CD4-positive, alpha-beta T cell treated with Interleukin-1 beta for 1 hour (primary cell): ENCODE measurements at places on chromosomes 3 and 15.

- no peak for DNase-seq
Observed at GRCh38 chr3:66138336-66139313, 82.2 kb upstream of the SLC25A26 start.

GRCh38 chr3:85244519-85244918 is 285.7 kb downstream of the CADM2 start:
- no peak for DNase-seq

DNA sequence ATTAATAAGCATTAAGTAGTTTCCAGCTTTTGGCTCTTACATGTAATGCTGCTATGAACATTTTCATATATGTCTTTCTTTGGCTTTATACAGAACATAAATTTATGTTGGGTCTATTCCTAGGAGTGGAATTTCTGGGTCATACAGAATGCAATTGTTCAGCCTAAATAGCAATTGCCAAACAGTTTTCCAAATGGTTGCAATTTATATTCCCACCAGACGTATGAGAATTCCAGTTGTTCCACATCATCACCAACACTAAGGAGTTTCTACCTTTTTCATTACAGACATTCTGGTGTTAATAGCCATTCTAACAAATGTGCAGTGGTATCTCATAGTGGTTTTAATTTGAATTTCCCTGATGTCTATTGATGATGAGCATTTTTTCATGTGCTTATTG is 160.1 kb upstream of the TMC3 start:
- DNase-seq, result no peak

GRCh38 chr3:42668413-42668760 is 14.9 kb downstream of the ZBTB47 start:
- no peak for DNase-seq

DNA sequence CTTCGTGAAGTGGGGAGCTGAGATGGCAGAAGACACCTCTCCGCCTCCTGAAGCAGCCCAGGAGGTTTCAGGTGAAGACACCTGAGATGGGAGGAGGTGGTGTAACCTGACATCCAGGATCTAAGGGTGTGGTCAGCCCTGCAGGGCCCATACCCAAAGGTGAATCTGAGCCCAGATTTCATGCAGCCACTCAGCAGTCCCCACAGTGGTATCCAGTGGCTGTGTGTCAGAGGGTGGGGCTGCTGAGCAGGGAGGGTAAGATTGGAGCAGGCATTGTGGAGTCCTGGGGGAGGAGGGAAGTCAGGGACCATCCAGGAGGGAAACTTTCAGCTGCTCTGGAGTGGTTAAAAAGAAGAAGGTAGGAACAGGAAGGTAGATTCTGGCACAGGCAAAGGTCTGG is 46.0 kb upstream of the SMAD6 start:
- no peak for DNase-seq

DNA sequence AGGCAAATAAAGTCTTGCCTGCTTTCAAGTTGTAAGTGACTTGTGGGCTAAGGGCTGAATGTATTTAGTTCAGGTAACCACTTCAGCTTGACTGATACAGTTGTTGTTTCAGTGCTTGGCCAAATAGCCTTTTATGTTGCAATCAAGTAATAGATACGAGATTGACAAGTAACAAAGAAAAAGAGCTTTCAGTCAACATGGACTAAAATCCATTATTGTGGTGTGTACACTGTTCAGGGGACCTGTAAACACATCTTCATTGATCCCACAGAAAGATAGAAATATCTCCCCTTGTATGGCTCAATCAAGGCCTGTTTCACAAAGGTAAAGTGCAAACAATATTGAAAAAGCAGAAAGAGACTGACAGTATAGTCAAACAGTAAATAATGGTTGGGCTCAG is 224.8 kb upstream of the TMCO5A start:
- no peak for DNase-seq

DNA sequence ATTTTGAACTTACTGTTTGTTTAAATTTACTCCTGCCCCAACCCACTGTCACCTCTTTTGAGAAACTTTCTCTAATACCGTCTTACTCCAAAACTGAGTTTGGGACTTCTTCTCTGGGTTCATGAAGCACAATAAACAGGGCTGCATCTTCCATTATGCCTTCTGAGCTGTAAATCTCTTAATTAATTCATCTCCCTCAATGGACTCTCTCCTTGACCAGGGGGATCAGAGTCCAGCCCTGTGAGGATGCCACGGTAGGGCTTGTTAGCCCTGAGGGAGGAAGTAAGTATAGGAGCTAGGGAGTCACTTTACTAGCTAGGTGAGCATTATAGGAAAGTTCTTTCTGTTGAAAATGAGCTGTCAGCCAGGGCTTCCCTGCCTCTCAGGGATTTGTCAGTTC is 299.3 kb upstream of the SATB1 start:
- no peak for DNase-seq

DNA sequence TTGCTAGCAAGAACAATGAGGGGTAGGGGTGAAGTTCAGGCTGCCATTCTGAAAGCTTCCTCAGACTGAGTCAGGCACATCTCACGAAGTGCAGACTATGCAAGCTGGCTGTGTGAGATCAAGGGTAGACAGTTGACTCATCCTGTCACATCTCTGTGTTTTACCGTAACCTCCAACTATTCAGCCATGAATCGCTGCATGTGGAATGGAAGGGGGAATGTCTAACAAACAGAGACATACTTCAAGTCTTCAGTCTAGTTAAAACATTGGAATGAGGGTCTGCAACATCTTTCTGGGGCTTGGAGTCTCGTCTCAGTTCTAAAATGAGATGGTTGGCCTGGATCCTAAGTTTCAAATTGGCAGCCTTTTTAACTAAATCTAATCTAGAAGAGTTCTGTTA is 25.9 kb downstream of the AGTR1 start:
- no peak for DNase-seq

GRCh38 chr3:122668930-122669730 is 11.5 kb upstream of the PARP14 start:
- DNase-seq, result no peak

GRCh38 chr15:45773149-45773548 is 138.3 kb downstream of the SQOR start:
- no peak for DNase-seq

DNA sequence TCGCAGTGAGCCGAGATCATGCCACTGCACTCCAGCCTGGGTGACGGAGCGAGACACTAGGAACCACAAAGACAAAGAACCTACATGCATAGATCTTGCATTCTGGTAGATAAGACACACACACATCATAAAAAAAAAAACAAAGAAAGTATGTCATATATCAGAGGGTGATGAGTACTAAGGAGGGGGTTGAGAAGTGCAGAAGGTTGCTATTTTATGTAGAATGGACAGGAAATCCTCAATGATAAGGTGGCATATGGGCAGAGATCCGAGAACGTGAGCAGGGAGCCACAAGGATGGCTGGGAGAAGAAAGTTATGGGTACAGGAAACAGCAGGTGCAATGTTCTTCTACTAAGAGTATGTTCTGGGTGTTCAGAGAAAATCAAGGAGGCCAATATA is 118.8 kb downstream of the MEX3B start:
- no peak for DNase-seq

DNA sequence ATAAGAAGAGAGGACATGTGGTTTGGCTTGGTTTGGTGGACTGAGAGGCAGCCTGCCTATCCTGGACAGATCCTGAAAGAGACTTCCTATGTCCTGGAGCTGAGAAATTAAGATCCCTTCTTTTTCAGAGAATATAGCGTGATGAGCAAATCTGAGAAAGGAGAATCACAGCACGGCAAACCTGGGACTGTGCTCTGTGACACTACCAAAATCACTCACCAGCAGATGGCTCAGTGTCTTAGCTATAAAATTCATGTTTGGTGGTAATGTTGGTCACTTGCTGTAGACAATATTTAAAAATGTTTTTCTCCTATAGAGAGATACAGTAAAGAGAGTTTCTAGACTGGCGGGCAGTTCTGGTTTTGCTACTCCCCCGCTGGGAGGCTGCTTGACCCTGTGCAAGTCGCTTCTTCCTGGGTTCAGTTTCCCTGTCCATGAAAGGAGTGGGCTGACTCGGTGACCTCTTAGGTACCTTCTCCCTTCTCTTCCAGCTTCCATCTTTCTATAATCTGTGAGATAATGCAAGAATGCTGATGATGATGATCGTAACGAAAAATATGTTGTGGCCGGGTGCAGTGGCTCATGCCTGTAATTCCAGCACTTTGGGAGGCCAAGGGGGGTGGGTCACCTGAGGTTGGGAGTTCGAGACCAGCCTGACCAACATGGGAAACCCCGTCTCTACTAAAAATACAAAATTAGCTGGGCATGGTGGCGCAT is 7.6 kb upstream of the HES1 start:
- no peak for DNase-seq

DNA sequence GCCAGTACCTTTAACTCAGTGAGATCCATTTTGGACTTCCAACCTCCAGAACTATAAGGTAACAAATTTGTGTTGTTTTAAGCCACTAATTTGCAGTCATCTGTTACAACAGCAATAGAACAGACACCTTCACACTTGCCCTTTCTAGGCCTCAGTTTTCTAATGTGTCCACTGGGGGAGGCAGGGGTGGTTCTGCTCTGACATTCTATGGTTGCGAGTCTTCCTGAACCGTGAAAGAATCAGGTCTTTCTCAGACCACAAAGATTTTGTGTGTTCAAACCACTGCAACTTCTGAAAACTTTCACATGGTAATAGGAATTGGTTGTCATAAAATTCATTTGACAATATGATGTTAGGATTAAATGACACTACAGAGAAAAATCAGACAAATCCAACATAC is 26.8 kb upstream of the CSTA start:
- DNase-seq, result no peak

GRCh38 chr15:71971905-71972304 is 146.0 kb downstream of the MYO9A start:
- DNase-seq, result no peak

- DNase-seq, result no peak
Observed at GRCh38 chr15:100780208-100780800, 99.3 kb upstream of the ALDH1A3 start.

GRCh38 chr3:86867982-86868381 is 123.0 kb downstream of the VGLL3 start:
- no peak for DNase-seq

GRCh38 chr3:61561374-61562041 is at the start of gene PTPRG:
Gene PTPRG, plus strand, starts transcription at chr3:61561571. Its CDS starts 717 bp downstream, at chr3:61562288.
- no peak for DNase-seq

DNA sequence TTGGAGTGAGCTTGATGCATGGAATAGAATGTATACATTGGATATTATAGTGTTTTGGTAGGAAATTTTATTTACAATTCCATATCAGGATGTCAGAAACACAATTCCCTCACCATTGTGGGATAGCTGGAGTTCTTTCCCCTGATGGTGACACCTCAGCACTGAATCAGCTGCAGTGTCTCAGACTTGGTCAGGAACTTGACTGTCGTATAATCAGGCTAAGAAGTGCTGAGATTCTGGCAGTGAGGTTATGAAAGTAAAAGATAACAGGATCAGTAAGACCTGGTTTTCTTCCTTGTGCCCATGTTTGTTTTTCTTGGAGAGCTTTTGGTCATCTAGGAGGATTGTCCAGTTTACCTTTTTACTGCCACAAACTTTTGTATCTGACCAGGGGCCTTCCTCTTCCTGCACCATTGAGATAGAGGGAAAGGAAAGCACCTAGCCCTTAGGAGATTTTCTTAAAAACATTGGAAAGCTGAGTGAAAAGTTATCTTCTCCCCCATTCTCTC is 27.3 kb upstream of the ST3GAL6 start:
- DNase-seq, result no peak

DNA sequence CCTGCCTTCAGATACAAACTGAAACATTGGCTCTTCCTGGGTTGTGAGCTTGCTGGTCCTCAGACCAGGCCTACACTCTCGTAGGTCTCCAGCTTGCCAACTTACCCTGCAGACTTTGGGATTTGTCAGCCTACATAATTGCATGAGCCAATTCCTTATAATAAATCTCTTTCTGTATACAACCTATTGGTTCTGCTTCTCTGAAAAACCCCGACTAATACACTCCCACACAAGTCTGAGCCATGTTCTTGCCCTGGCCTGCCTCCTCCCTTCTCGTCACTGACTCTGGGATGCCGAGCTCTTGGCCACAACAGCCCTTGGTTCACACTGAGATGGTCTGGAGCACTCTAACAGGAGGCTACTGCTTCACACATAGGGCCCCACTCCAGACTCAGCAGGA is 9.5 kb downstream of the CYP19A1 start:
- no peak for DNase-seq

DNA sequence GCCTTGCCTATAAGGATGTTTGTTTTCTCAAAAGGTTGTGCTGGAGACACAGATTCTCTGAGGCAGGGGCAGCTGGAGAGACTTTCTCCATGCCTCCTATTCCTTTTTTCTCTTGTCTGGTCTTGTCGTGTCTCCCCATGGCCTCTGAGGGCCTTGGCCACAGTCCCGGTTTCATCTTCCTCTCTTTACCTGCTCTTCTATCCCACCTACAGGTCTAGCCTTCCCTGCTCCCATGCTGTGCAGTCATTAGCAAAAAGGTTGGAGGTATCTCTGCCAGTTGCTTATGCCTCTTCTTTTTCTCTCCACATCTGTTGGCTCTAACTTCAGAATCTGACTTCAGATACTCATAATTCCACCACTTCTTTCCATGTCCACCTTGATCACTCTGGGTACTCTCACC is 191.1 kb downstream of the IL20RB start:
- no peak for DNase-seq

DNA sequence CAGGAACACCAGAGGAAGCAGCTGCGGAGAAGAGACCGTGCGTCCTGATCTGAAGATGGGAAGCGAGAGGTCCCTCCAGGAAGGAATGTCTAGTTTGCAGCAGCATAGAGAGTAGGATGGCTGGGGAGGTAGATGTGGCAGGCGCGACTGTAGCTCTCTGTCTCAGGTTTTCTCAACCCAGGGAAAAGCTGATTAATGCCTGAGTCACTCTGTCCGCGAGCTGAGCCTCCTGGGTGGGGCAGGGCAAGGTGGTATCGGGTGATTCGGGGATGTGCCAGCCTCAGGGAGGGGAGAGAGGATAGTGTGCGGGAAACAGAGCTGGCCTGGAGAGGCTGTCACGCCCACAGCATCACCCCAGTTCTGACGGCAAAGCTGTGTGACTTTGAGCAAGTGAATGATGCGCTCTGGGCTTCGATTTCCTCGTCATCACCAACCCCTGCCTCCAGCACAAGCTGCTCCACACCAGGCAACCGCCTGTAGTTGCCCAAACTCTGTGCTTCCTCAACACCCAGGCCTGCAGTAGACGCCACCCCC is 28.4 kb downstream of the CPN2 start:
- DNase-seq, result no peak

- peak; percentile 73 for DNase-seq
Observed at GRCh38 chr3:126654571-126655383, at the start of gene TXNRD3. Gene TXNRD3, minus strand, starts transcription at chr3:126655124.
